ENCODE measurements at places on chromosomes 3 and 15. TPM values are rescaled to one million over a fixed set of nuclear protein-coding genes. Genes with fewer than 3 reads are reported as not detected.

DNA sequence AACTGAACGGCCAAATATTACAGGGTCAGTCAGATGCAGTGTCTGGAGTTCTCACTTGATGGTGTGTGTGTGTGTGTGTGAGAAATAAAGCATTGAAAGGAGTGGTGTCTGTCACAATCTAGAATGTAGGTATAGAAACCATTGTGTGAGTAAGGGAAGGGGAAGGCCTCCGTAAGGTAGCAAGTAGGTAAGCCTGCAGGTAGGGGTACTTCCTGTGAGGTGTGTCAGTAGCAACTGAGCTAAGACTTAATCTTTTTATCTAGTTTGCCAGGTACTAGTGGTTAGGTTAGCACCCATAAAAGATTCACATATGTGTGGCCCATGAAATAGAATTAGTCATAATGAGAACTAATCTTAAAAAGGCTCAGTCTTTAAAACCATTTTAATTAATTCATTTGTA lies 1517.8 kb downstream of the SI start:
- no peak for DNase-seq

The GRM7 gene
- total RNA-seq = not detected

DNA sequence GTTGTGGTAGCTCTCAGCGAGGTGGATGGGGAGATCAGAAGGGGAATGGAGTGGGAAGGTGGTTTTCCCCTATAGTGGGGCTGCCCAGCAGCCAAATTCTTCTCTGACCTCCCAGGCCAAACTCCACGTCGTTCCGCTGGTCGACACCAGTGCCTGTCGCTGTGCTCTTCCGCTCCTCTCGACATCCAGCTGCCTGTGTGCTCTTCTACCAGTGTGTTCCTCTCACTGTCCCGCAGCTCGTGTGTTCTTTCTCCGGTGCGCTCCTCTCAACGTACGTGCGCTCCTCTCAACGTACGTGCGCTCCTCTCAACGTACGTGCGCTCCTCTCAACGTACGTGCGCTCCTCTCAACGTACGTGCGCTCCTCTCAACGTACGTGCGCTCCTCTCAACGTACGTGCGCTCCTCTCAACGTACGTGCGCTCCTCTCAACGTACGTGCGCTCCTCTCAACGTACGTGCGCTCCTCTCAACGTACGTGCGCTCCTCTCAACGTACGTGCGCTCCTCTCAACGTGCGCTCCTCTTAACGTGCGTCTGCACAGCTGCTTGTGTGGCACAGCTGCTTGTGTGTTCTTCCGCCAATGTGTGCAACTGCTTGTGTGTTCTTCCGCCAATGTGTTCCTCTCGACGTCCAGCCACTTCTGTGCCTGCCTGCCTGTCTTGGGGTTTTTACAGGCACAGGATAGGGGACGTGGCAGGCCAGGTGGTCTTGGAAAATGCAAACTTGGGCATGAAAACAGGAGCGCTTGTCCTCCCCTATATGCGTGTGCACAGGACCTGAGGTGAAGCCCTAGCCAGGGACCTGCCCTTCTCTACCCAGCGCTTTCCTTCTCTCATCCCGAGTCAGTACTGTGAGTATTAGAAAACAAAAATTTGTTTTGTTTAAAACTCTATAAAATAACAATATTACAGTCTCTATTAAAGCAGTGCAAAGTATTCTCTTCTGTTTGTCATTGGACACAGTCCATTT lies 991.1 kb downstream of the GBE1 start:
- no peak for DNase-seq

The OR5AC2 gene
- total RNA-seq = not detected

DNA sequence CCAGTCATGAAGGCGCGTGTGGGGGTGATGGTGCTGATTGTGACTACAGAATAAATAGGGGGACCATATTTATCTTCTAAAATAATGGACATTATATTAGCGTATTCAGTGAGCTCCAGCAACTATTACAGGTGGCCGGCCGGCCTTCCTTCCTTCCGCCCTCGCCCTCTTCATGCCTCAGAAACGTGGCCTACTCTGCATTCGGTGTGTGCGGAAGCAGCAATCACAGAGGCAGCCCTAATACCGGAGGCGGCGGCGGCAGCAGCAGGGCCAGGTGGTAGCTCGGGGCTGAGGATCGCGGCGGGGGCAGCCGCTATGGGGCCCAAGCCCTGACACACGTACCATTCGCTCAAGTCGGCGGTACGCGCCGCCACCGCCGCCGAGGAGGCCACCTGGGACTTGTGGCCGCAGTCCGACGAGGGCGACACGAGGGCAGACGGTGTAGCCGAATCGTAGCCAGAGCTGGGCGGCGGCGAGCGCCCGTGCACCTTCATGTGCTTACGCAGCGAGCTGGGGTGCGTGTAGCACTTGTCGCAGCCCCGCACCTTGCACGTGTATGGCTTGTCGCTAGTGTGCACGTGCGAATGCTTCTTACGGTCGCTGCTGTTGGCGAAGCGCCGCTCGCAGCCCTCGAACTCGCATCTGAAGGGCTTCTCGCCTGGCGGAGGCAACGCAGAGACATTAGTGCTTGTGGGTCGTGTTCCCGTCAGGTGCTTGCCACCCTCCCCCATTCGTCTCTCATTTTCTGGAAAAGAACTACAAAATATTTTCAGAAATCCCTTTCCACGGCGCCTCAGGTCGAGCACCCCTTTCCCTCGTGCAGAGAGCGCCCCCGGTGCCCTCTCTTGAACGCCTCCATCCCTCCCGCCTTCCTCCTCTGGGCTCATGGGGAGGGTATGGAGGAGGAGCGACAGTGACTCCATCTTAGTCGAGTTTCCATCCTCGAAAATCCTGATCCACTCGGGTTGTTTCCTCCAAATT lies 15.5 kb downstream of the ZIC4 start:
- DNase-seq = no peak

The GOLGA8S gene
- total RNA-seq = not detected

DNA sequence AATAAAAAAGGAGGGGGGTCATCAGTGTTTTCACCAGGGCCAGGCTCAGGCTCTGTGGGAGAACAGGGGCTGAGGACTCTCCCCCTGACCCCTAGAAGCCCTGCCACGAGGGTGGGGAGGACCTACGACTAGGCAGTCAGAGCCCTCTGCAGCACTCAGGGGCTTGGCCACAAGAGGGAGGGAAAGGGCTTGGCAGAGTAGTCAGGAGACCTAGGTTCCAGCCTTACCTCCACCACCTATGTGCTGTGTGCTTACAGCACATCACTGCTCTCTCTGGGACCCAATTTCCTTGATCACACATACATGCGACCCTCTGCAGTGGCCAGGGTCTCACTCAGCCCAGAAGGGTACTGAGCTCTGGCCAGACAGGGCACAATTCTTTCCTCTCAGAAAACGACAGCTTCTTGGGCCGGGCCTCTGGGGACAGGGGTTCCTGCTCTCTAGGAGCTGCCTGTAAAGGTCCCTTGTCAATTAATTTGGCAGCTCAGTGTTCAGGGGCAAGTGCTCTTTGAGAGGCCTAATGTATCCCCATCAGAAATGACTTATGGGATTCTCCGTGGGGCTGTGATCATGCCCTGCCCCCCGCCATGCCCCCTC lies 16.4 kb upstream of the SKIC8 start:
- no peak for DNase-seq

DNA sequence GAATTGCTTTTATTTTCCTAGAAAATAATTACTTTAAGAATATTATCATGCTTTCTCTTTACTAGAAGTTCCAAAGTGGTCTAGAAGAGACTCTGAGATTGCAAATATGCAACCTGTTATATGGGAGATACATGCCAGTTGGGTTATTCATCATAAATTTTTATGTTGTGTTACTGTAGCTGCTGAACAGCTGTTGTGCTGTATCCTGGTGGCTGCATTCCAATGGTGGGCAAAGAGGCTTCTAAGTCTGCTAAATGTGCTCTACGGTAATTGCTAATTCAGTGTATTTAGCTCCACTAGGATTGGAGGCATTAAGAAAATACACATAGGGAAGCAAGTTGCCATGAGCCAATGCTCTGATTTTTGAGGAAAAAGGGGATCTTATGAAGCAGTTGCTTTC lies 409.0 kb downstream of the TUSC7 start:
- no peak for DNase-seq

The CLDN11 gene
- 62.9 TPM for total RNA-seq

DNA sequence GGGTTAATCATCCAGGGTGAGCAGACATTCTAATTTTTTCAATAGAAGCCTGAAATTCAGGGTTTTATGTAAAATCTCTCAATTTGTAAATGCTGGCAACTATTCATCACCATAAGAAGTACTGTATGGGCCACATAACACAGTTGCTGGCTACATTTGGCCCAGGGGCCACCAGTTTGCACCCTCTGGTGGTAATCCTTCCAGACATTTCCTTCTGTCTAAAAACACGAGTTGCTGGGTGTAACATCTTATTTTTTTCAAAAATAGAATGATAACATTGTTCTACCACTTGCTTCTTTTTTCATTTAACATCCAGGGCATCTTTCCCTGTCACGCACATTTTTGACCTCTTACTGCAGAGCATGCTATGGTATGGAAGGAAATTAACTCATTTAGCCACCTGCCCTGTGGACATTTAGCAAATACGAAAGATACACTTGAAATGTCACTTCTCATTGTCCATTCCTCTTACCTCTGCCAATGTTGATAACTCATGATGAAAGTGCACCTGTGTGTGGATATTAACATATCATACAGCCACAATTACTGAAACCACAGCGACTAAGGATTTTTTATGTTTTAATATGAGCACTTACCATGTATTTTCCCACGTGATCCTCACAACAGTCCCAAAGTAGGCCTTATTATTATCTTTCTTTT lies 117.5 kb upstream of the ARHGEF3 start:
- no peak for DNase-seq

The CCR1 gene
- 25.2 TPM for total RNA-seq

DNA sequence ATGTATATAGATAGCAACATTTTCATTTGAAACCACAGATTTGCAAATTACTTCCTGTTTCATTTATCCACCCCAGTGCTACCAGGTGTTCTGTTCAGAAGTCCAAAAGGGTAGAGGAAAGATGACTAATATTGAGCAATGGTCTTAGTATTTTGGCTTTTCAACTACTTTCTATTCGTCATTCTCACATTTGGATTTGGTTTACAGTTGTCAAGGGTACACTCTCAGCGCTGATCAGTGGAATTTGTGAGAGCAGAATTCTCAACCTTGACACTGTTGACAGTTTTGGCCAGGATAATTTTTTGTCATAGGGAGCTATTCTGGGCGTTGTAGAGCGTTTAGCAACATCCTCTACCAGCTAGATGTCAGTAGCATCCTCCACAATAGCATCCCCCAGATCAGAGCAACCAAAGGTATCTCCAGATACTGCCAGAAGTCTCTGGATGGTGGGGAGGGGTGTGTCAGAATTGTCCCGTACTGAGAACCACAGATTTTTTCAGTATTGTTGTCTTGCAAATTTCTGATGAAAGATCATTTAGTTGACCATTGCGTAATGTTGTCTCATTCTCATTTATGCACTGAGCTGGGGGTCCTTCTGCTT lies 4.2 kb downstream of the HMCES start:
- no peak for DNase-seq

- no peak for DNase-seq
Measured at GRCh38 chr3:40660554-40660953, 135.8 kb downstream of the ZNF621 start.

GRCh38 chr3:131898346-131898745 lies 136.5 kb downstream of the CPNE4 start:
- DNase-seq = no peak

- DNase-seq = no peak
Measured at GRCh38 chr15:100429116-100429728, 87.4 kb upstream of the ADAMTS17 start.

GRCh38 chr3:183500319-183500718 lies 55.2 kb downstream of the KLHL6 start:
- no peak for DNase-seq

The CHRD gene
- 44.6 TPM for total RNA-seq

- DNase-seq = no peak
Measured at GRCh38 chr3:183443395-183444385, 15.3 kb upstream of the MCF2L2 start.

GRCh38 chr15:81117581-81117980 lies 16.5 kb upstream of the CFAP161 start:
- DNase-seq = no peak

GRCh38 chr15:63973212-63974009 lies 72.9 kb downstream of the DAPK2 start:
- no peak for DNase-seq

The FEZF2 gene
- not detected for total RNA-seq

The KY gene
- total RNA-seq = 1.5 TPM

- DNase-seq = peak; percentile 63
Measured at GRCh38 chr15:31263751-31264558, 62.7 kb upstream of the KLF13 start.

The NR1I2 gene
- 0.39 TPM for total RNA-seq

DNA sequence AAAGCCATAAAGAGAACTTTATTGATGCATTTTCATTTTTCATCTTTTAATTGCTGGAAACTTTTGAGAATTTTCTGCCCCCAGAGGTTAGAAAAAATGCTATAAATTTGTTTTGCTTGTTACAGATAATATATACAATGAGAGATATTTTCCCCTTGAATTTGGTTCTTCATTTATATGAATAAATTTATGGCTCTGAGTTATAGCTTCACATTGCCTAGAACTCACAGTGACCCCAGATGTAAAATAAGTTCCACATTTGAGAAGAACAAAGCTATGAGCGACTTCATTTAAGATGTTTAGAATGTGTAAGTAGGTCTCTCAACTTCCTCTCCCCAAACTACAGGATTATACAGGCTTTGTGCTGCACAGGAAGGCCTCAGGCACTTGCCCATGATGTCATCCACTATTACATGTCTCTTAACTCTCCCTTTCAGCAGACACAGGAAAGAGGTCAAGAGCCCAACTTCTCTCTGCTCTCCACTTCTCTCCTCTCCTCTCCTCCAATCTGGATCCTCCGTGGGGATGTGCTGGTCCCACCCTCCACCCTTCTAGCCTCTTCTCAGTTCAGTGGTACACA lies 92.8 kb downstream of the DUT start:
- DNase-seq = no peak

DNA sequence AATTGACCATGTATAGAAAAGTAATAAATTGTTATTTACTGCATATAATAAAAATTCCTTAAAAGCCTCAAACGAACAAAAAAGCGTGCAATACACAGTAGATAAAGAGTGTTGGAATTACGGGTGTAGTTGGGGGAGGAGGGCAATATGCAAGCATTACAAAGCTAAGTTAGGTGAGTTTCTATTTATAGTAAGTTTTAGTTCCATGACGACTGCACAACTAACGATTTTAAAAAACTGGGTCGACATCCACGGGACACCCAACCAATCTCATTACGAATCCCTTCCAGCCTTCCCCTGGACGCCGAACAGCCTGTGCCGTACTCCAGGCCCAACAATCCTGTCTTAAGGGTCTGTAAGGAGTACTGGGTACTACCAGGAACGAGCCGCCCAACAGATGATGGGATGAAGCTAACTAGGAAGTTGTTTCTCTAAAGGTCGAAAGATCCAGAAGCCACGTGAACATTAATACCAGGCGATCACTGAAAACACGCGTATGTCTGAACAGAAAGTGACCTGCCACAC lies 677 bp downstream of the POLQ start:
- DNase-seq = no peak
